ENCODE measurements at places on chromosomes 6 and 20.

- no peak for DNase-seq
Observed at GRCh38 chr6:14075095-14075503, 42.5 kb upstream of the CD83 start.

GRCh38 chr20:35462351-35462750 is 7.0 kb downstream of the CEP250 start:
- no peak for DNase-seq

- no peak for DNase-seq
Observed at GRCh38 chr6:112016320-112016719, 37.6 kb upstream of the CCN6 start.

- no peak for DNase-seq
Observed at GRCh38 chr6:126535595-126535994, 195.7 kb downstream of the CENPW start.

DNA sequence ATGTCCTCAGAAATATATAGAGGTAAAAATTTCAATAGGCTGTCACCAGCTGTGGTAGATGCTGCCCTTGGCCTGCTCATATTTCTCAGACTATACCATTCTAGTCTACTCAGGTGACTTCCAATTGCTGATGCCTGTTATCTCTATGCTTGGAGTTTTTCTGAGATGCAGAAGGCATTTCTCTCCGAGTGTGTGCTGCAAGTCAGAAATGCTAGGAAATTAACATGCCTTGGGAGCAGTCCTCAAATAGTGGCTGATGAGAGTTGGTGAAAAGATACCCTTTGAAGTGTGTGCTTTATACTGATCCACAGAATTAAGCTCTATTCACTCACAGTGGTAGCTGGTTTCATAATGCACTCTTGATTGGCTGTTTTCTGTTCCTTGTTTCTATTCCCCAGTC is 43.2 kb upstream of the PKIB start:
- DNase-seq, result no peak

- DNase-seq, result no peak
Observed at GRCh38 chr20:24166123-24166381, 177.5 kb upstream of the GGTLC1 start.

DNA sequence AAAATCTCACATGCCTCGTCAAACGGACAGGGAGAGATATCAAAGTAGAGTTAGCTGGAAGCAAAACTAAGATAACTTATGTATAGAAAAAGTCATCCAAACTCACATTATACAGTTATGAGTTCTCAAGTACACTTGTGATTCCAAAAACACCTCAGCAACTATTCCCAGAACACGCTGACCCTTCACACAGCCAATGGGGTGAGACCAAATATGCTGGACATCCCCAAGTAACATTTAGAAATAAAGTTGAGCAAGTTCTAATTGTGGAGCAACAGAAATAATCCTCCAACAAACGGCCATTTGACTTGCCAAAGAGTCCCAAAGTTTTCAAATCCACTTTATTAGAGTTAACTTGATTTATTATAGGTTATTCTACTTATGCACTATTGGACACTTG is 52.4 kb downstream of the LY86 start:
- no peak for DNase-seq

- DNase-seq, result no peak
Observed at GRCh38 chr6:54043360-54043759, 67.9 kb upstream of the MLIP start.

DNA sequence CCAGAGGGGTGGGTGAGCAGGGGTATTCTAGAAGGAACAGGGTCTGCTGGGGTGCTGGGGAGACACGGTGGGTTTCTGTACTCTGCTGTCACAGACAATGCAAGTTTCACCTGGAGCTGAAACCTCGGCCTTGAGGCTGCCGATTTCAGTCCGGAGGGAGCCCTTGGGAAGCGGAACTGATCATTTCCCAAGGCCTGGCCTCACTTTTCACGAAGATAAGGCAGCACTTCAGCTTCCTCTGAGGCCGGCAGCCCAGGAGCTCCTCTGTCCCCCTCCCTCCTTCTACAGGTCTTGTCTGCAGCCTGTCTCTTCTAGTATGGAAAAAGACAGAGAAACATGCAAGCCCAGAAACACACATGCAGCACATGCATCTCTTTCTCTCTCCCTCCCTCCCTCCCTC is 242.1 kb downstream of the CDC5L start:
- no peak for DNase-seq
